ENCODE measurements at places on chromosomes 1 and 21.

DNA sequence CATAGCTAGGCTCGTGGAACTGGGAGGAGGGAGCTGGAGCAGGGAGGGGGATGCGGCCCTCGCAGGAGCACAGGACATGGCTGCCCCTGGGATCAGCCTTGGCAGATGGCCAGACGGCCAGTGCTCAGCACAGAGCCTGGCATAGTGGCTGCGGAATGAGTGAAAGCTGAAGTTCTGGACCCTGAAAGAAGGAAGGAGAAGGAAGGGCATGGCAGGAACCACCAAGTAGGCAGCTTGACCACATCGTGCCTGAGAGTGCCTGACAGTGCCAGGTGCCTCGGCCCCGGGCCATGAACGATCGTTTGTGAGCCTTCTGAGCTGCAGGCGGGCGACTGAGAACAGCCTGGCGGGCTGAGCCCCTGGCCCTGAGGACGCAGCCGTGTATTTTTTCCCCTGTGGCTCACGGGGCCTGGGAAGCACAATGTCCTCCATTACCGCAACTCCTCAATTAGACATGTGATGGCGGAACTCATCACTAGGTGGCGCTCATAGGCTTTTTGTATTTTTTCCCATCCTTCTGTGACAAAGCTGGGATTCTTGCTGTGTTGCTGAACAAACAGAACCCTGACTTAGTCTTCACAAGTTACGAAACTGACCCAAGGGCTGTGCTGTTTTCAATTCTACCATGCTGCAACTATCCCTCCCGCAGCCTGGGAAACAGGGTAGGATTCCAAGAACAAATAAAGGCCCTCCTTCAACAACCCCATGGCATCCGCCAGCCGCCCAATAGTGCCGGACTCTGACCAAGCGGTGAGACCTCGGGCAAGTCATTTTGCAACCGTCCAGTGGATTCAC, 29.9 kb upstream of the TMEM61 start:
- DNase-seq, result peak; percentile 73

DNA sequence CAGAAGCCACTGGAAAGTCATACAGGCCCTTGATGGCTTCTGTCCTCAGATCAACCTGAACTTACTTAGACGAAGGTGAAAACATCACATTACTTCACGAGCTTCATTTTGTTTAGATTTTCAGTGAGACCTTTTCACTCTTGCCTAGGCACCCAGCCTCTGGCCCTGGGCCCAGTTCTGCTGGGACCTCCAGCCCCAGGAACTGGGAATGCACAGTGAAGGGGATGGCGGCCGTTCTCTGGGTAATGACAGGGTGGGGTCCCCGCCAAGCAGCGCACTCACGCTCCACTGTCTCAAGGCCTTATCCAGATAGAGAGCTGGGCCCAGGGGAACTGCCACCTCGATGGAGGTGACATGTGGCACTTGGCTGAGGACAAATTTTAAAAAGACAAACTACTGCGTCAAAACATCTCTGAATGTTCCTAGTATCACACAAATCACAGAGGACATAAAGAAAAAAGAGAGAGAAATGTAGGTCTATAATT, 54.8 kb downstream of the NPHP4 start:
- no peak for DNase-seq

DNA sequence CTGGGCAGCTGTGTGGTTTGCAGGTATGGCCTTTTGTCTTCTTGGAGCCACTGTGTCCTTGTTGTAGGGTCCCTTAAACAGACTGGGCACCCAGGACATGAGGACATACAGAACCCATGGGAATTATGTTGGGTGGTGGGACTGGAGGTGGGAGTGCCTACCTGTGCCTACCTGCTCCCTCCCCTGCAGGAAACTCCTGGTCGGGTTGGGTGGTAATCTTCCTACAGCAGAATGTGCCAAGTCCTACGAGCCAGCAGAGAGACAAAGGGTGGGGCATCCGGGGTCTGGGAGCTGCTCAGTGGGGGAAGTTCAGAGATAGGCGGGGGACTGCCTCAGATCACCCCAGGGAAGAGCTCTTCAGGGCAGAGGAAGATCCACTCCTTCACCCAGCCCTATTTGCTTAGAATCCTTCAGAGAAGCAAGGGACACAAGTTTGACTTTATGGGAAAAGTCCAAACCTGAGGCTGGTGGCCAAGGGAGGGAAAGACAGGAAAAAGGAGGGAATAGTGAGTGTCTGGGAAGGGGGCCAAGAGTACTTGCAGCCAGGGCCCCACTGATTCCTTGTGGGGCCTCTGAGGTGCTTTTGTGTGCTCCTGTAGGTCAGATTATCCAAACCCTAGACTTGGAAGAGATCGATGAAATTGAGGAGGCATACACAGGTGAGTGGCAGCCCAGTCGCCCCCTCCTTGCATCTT, 58.3 kb downstream of the KIF21B start:
- DNase-seq, result no peak

GRCh38 chr21:42599486-42599885, 53.9 kb upstream of the PDE9A start:
- no peak for DNase-seq

DNA sequence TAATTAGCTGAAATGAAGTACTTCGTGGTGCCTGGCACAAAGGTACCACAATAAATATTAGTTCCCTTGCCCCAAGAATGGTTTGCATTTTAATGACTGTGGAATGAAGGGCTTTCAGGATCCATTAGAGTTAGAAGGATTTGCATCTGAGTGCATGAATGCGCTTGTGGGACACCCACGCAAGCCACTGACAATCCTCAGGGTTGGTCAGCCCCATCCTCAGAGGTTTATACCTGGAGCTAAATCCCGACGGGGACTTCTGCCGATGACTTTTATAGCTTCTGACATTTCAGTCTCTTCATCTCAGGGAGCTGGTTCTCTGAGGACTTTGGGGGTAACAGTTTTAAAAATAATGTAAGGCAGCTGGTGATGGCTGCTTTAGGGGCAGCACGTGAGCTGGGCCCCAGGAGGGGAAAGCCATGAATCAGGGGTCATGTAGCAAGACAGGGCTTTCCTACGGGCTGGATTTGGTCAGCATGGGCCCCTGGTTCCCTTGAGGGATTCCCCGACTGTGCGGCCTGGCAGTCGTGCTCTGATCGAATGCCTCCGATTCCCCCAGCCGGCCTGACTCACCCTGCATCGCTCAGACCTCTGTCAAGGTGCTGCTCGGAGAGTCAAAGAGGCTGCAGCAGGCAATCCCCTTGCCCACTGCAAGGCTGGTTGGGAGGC, 20.8 kb upstream of the IL10 start:
- no peak for DNase-seq

GRCh38 chr1:64184003-64184440, 19.4 kb upstream of the UBE2U start:
- DNase-seq, result no peak

DNA sequence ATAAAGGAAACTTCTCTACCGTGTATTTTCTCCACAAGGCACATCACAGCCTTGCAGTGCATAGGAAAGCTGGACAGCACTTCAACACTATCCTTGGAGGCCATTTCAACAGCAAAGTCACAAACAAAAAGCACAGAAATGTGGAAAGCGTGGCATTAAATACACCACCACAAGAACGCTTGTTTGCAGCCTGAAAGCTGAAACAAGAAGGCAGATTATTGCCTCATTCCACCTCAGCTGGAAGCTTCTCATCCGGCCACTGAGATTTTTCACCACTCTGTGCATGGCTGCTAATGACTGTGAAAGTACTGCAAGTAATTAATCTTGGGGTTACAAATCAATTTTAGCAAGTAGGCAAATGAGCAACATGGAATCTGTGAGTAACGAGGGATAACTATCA, 50.9 kb upstream of the GALNT2 start:
- no peak for DNase-seq

- DNase-seq, result no peak
Measured at GRCh38 chr1:167927046-167927754, 9.3 kb upstream of the DCAF6 start.

DNA sequence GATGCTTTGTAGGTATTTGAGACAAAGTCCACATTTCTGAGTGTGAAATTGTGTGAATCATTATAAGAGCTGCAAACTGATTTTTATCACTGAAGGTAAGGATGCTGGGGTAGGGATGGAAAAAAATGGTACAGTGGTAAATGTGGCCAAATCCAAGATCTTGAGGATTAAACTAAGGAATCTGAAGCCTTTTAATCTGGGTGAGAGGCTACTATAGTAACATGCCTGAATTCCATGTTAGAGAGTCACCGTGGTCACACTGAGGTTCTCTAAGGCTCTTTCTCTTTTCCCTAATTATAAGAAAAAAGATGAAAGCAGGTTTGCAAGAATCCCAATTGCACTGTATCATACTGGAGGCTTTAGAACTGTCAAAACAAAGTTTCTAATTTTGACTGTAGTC, 17.6 kb downstream of the PTGER3 start:
- no peak for DNase-seq

DNA sequence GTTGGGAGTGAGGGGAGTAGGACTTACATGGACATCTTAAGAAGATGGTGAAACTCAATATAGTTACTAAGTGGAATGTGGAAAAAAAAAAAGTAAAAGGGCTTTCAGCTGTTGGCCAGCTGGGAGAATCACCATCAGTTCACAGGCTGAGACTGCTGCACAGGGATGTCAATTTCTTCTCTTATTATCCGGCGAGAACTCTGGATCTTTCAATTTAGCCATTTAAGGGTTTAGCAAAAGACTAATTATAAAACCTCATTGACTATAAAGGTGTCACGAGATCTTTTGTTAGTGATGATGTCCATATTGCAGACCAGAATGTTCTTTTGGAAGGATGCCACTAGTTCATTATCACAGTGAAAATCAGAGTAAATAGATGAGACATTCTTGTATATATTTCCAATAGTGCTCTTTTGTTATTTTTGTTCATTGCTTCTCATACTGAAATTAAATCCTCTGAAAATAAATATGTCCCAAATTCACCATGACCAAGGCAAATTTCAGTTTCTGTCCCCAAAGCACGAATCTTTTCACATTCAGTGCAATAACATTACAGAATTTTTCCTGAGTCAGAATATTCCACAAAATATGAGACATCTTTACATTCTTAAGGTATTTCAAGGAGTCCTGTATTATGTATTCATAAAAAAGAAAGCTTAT, 266.1 kb downstream of the DNM3 start:
- DNase-seq, result no peak

DNA sequence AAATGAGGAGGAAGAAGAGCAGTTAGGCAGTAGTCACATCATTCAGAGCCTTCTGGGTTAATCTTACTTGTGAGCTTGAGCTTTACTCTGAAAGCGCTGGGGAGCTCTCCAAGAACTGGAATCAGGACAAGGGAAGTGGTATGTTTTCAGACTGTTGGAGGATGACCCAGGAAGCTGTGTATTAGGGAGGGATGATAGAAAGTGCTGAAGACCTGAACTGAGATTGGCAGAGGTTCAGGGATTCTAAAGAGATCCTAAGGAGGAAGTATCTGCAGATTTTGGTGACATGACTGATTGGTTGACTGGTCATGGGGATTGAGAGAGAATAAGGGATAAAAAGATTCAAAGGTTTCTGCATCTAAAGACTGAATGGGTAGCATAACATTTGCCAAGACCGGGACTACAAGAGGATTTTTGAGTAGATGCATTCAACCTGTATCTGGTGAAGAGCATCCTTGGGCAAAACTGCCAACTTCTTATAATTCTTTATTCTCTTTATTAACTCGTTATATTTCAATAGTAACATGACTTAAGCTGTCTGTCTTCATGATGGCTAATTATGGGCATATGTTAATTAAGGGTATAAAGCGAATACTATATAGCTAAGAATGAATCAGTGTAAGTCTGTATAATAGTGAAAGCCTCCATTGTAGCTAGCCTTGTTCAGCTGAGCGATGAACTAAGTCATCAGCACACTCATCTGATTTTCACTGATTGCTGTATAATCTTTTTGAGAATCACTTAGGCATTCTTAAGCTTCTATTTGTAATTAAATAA, 41.8 kb downstream of the XCL1 start:
- no peak for DNase-seq

GRCh38 chr1:207866471-207867135, 44.3 kb downstream of the CD34 start:
- no peak for DNase-seq

GRCh38 chr1:202760589-202760988, 47.6 kb downstream of the KDM5B start:
- no peak for DNase-seq

DNA sequence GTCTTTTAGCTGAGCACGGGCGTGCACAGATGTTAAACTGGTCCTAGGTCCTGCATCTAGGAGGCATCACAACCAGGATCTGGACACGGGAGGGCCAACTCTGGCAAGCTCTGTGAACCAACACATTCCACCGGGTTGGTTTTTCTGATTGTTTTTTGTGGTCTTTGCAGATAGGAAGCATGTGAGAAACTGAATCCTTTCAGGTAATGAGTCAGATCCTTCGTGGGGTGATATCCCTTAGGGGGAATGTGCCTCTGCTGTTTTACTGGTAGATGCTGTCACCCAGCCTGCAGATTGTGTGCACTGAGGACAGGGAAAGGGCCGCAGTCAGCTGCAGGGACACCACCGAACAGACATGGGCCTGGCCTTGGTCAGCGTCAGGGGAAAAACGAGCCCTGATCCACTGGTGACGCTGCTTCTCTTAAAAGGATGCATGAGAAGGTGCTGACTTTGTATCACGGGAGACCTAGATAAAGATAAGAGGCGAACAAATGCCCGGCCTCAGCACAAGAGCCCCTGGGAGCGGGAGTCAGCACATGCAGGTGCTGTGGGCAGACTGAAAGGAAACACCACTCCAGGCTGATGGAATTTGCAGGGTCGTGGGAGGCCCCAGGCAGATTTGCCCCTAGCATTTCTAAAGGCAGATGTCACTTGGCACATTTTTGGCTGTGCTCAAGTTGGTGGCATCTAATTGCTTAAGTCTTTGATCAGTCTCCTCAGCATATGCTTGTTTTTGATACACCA, 51.1 kb downstream of the DOP1B start:
- no peak for DNase-seq

Data from liver (tissue), 10 donors.